Activated CD4-positive, alpha-beta T cell treated with anti-CD3 and anti-CD28 coated beads for 24 hours (primary cell): ENCODE measurements at places on chromosomes 1 and 21.

GRCh38 chr1:227709451-227709850 is 25.7 kb downstream of the JMJD4 start:
- DNase-seq: no peak

DNA sequence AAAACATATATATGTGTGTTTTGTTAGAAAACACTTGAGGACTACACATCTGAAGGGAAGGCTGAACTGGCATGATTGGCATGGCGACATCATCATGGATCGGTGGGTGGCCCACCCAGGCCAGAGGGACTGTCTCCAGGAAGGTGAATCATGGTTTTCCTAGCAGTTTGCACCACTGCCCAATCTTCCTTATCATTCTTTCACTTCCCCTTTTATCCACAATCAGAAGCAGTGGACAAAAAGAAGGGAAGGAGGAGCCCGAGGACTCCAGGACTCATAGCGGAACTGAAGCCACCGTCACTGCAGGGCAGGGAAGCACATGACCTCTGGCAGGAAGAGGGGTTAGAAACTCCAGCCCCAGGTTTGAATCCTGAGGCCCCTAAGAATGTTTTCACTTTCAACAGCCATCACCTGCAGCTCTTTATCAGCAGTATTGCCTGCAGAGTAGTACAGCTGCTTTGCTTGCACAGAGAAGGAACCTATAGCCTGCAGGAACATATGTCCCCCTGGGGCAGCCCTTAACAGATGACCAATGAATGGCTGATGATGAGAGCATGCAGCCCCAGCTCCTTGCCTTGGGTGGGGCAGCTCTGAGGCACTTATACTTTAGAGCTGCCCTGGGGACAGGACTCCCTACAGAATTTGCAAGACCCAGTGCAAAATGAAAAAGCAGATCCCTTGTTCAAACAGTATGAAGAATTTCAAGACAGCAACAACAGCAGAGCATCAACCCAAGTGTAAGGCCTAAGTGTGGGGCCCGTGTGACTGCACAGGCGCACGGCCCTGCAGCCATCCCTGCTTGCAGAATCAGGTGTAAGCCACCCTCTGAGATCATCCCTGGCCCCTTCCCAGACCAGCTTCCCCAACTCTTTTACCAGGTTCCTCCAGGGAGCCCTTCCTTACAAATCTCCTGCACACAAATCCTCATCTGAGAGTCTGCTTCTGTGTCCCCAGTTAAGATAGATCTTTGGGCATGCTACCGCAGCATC is 241.8 kb upstream of the IRF2BP2 start:
- no peak for DNase-seq

DNA sequence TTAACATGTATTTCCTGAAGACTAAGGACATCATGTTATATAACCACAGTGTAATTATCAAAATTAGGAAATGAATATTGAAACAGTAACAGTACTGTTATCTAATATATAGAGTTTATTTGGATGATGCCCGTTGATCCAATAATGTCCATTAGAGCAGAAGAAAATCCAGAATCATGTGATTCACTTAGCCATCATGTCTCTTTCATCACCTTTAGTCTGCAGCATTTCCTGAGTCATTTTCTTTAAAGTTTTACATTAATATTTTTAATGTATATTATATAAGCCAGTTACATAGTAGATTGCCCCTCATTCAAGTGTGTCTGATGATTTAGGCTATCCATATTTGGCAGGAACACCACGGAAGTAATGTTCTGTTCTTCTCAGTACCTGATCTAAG is 28.9 kb downstream of the MPZL1 start:
- no peak for DNase-seq

- no peak for DNase-seq
Observed at GRCh38 chr1:200518524-200518923, 102.0 kb downstream of the KIF14 start.

GRCh38 chr1:166167572-166167925 is 748 bp upstream of the FAM78B start:
- DNase-seq: no peak

DNA sequence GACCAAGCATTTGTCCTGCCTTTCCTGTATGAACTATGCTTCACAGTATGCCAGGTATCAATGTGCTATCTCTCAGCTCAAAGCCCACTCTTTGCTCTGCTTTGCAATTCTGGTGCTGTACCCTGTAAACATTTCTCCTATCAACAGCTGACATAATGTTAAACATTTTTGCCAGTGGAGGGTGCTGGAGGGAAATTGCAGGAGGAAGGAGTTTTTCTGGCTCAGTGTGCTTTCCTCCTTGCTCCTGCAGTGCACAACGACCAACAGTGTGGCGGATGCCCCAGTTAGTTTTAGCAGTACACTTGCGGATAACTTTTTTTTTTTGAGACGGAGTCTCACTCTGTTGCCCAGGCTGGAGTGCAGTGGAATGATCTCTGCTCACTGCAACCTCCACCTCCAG is 67.1 kb upstream of the PTGFRN start:
- DNase-seq: no peak

GRCh38 chr1:225762002-225762441 is 15.6 kb upstream of the SRP9 start:
- no peak for DNase-seq
